ENCODE measurements at places on chromosomes 5 and 9.

DNA sequence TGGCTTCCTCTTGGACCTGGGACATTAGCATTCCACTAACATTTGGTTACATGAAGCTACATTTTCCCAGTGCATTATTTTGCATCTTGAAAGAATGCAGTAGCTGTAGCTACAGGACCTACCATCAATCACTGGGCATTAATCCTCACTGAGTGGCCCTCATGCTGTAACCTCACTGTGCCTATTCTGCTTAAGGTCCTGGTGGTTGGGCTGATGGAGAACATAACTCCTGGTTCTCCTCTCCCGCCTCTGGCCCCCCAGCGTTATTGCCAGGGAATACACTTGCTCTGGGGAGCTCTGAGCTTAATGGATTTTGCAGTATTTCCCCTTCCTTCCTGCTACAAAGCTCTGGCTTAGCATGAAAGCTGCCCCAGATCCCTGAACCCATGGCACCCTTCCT is 111.5 kb upstream of the EQTN start:
- DNase-seq = no peak

DNA sequence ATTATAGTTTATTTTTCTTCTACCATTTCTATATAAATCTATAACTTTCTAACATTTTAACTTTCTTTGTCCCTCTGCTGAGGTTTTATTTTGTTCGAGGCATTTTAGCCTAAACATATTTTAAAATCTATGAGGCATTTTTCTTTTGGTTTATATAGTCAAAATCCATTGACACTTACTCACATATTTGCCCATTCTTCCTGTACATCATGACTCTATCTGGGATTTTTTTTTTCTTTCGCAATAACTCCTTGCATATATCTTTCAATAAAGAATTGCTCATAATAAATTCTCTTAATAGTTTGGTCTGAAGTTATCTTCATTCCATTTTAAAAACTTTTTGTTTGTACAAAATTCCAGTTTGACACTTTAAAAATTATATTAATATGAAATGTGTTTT is 632.3 kb downstream of the TLE4 start:
- no peak for DNase-seq

DNA sequence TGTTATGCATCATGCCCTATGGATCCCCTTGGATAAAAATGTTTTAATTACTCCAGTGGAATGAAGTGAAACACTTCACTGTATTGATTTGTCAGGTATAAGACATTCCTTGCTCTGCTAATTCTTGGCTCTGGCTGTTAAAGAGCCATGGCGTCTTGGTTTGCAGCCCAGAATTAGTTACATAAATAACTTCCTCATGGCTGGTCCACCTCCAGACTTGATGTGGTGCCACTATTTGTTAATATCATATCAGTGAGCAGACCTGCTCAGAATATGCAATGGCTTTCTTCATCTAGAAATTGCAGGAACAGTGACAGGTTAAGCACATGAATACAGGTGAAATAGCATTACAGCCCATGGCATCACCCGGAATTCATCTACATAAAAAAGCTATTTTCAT is 446.9 kb upstream of the GRIN3A start:
- DNase-seq = no peak

DNA sequence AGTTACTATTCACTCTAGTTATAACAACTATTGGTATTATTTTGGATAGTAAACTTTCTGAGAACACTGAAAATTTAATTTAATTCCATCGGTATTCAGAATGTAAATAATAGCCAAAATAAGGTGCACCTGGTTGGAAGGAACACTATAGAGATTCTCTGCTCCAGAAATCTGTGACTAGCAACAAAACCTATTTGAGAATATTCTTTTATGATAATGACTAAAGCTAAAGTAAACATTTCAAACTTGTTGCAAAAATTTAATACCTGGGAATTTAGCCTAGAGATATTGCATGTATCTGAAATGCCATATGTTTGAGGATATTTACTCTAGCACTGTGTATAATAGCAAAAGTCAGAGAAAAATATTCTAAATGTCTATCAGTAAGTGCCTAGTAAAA is 144.1 kb downstream of the PLK2 start:
- DNase-seq = no peak

GRCh38 chr9:133683586-133684120 is 47.5 kb downstream of the DBH start:
- peak; percentile 31 for DNase-seq

DNA sequence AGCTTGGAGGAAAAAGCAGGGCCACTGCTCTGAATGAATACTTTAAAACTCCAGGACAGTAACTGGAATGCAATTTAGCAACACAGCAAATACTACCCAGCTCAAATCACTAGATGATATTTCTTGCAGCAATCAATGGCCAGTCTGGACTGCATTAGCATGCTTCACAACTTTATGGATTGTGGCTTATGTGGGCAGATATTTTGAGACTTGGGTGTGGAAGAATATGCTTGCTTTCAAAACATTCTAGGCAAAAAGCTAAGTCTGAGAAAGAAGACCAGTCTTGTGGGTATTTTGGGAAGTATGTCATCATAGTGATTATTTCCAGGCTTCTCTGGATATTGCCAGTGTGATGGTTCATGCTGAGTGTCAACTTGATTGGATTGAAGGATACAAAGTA is 3.1 kb downstream of the RANBP3L start:
- no peak for DNase-seq

DNA sequence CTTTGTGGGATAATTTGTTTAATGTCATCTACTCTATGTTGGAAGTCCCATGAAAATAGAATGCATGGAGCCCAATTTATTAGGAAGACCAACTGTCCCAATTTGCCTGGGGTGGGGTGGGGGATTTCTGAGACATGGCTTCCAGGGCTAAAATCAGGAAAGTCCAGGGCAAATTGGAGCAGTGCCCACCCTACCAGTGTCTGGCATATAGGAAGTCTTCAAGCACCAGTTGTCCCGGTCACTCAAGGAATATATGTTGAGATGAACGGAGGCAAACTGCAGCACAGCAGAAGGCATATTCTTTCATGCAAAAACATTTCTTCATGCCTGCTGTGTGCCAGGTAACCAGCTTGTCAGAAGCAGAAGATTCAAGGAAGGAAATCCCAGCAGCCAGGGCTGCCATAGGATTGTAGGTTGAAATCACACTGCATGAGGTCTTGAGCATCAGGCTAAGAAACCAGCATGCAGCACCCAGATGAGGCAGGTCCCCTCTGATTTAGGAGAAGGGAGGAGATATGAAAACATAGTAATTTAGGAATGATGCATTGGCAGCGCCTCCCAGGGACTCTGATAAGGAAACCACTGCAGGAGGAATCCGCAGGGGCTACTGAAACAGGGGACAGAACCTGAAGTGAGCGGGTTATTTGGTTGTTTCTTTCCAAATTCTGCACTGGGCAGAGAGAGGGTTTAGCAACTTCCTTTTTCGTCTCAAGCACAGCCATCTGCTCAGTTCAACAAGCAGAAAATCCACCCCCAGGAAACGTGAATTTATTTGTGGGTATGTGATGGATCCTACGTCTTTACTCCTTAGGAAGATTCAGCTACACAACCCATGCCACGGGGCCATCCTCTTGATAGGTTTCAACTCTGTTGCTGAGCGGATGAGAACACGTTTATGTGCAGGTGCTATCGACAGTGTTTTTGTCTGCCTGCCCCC is 112.6 kb upstream of the CPEB4 start:
- no peak for DNase-seq

DNA sequence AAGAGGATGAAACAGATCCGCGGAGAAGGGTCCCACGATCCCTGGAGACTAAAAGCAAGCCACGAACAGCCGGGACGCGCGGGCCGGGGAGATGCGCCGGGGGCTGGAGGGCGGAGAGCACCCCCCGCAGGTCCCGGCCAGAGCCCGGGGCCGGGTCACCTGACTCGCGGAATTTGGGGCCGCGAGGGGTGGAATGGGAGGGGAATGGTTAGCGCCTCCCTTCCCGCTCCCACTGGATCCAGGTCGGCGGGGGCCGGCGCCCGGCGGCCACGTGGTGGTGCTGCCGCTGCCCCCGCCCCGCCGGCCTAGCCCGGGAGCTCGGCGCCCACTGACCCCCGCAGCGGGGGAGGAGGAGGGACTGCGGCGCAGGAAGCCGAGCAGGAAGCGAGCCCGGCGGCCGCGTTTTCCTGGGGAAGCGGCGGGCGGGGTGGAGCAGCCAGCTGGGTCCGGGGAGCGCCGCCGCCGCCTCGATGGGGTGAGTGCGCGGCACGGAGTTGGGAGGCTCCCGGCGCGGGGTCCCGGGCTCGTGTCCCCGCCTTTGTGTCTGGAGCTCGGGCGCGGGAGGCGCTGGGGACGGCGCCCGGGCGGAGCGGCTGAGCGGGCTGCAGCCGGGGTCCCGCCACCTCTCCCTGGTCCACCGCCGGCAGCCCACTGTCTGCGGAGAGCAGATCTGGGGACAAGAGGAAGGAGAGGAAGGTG is at the start of gene RAI14:
RAI14 (plus strand) TSS at position 328 of the 699 bp plus-strand sequence. CDS start 30,592 bp downstream, outside the sequence.
- no peak for DNase-seq

DNA sequence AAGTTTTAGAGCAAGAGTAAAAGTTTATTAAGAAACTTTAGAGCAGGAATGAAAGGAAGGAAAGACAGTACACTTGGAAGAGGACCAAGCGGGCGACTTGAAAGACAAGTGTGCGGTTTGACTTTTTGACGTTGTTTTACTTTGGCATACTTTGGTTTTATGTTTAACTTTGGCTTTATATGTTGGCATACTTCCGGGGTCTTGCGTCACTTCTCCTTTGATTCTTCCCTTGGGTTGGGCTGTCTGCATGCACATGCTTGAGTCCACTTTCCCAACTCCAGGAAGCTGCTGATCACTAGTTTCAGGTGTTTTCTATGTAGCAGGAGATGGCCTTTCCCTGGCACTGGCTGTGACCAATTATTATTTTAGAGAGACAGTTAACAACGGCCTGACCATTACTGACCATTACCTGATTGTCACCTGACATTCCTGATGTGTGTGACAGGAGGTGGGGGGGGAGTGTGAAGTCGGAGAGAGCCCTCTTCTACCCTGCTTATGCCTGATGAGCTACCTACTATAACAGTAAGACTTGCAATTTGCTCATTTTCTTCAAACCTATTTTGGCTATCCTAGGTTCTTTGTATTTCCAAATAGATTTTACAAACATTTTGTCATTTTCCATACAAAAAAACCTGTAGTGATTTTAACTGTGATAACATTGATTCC is 45.5 kb downstream of the TNFSF8 start:
- no peak for DNase-seq

- no peak for DNase-seq
Observed at GRCh38 chr5:146794326-146795029, 84.1 kb downstream of the PPP2R2B start.

DNA sequence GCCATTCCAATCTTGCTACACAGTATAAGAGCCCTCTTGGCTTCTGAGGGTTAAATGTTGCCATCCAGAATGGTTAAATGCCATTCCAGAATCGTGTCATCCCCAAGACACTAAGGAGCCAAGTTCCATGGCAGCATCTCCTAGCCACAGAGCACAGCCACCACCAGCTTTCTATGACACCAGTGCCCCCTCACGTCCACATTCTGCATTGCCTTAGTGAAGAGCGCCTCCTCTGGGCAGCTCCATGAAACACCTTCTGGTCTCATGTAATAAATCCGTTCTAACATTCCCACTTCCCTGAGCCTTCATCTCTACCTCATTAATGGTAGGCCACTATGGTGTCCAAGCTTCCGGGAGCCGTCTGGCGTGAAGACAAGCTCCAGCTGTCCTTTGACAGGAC is 12.4 kb downstream of the CBY3 start:
- DNase-seq = no peak

DNA sequence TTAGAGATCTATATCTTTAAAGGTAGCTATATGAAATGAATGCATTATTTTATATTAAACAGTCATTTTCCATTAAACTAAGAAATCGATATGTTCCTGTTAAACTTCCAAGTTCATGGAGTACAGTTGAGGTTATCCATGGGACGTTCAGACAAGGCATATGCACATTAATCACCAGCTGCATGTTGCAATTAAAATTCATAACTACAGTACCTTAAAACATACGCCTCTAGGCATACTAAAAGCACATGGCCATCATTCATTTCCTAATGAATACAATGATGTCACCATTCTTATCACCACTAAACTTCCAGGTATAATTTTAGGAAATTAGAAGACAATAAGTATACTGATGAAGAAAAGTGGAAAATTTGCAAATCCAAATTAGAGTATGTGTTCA is 174.3 kb downstream of the CDH12 start:
- no peak for DNase-seq

DNA sequence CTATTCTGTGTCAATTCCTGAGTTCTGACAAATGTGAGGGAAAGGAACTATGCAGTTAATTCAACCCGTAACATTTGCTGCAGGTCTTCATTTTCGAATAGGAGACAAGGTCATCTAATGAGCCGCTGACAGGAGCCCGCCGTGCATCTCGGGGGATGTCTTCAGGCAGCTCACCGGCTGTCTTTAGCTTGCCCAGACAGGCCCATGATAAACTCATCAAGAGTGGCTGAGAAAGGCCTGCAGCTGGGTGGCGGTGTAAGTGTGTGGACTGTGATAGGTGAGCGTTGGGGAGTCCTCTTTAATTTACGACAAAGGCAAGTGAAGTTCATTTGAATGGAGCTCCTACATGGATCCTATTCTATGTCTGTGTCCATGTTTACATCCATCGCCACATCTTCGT is 190.5 kb downstream of the ADCY2 start:
- no peak for DNase-seq

DNA sequence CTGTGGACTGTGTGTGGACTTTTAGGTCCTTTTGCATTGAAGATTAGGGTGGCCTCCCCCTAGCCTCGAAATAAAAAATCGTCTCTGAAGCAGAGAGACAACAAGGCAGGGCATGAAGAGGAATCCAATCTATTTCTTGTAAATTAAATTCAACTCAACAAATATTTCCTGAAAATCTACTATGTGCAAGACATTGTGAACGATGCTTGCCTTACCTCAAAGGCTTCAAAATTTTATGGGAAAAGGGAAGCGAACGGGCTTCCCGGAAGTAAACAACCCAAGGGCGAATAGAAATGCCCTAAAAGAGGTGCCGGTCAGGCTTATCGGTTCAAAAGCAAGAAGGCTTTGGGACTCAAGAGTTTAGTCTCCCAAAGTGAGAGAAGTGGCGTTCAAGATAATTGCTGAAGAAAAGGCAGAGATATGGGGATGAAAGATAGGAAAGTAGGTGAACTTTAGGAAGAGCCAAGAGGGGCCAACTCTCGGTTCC is 525 bp downstream of the KIF24 start:
- DNase-seq = no peak

DNA sequence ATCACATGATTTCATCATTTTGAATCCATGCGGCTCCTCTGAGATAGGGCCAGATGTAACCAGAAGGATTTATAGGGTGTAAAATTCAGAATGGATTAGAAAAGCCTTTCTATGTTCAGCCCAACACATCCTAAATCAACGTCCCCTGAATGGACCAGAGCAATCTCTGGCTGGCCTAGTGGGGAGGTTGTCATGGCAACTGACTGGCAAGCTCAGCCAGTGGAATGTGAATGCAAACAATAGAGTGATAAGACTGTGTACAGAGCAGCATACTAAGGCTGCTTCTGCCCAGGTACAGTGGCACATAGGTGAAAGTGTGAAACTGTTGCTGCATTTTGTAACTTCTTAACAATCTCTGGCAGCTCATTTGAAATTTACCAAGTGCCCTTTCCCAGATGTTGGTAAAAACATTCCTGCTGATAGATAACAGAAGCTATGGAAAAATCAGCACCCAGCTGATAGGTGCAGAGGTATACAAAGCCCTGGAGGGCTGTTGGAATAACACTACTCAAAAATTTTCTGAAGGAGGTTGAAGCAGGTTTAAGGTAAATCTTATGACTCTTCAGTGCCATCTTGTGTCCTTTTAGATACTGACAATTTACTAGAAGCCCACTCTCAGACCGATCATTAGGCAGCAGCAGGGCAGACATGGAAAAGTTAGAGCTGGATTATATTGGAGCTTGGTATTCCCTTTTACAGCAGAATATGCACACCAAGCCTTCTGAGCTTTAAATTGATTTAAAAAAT is 267.2 kb downstream of the RAB3C start:
- no peak for DNase-seq

Measured in stimulated activated CD8-positive, alpha-beta memory T cell treated with anti-CD3 and anti-CD28 coated beads, Interleukin-12 subunit alpha, Interleukin-12 subunit beta, amount 100 ng/mL, for 1 hour (primary cell).